ENCODE measurements at places on chromosomes 7 and 10.

- DNase-seq, result no peak
Measured at GRCh38 chr7:87213811-87214210, 5.7 kb downstream of the TMEM243 start.

- DNase-seq, result no peak
Measured at GRCh38 chr10:113216102-113216501, 266.1 kb downstream of the TCF7L2 start.

DNA sequence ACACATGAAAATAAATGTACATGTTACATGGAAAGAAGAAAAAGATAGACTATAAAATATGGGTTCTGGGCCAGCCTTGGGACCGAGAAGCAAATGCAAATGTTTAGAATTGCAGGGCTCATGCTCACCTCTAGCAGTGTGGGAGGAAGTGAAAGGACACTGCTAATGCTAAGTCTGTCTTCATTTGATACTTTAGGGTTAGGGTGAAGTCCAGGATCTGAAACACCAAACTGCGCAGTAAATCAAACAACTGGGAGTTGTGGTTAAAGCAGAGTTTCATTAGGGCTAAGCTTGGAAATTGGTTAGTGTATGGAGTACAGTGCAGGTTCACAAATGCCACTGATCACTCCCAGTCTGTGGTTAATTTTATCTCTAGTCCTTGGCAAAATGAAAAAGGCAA, 73.2 kb upstream of the PDK4 start:
- no peak for DNase-seq

DNA sequence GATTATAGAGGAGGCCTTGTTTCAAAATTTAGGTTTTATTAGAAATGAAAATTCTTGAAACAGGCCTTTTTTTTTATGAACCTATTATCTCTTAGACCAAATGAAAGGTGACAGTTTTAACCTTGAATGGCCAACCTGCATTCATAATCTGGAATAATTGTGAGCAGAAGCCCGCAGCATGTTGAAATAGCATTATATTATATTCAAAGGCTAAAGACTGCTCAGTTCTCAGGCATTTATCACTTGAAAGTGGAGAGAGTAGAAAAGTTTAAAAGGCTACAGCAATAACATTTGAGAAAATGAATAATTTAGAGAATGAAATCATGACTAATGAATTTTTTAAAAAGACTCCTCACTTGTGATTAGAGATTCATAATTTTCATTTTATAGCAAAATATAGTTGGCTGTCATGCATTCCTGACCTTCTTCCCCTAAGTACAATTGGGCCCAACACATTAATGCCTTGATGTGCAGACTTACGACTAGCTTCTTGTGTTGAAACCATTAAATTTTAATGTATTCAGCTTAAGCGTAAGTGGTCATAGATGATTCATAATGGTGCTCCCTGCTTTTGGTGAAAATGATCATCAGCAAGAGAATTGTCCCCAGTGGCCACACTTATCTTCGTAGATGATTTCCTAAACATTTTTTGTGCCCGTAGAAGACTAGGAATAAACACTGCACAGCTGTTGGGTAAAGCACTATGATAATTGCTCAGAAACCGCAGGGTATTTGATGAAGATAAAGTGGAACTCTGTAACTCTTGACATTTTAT, 346.6 kb upstream of the BMPER start:
- no peak for DNase-seq

DNA sequence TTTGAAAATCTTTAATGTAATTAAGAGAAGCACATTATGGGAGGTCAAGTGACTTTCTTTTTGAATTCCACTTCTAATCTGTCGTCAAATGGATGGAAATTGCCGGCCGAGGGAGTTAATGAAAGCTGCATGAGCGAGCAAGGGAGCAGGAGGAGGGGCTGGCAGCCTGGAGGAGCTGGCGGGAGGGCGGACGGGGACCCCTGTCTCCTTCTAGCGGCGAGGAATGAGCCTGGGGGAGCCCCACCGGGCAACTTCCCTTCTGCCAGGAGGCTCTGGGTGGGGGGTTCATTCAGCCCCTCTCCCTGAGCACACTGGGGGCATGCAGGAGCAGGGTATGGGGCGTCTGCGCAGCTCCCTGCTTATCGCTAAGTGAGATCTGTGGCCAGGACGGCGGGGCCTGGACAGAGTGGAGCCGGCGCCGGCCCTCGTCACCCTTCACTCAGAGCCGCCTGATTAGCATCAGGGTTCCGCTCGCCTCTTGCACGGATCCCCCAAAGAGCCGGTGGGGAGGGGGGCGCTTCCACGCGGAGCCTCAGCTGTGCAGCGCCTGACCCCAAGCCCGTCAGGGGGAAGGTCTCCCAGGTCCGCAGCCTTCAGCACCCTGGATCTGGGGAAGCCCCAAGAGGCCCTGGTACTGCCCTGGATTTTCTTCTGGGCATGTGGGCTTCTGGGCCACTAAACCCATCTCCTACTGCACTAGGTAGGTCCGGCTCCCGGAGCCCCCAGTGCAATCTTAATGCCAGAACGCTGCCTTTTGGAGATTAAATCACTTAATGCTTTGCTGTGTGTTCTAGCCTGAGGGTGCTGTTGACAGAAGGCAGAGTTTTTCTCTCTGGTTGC, 680.8 kb downstream of the LRMDA start:
- DNase-seq, result no peak

GRCh38 chr10:131810805-131811629, 89.8 kb upstream of the PPP2R2D start:
- no peak for DNase-seq

DNA sequence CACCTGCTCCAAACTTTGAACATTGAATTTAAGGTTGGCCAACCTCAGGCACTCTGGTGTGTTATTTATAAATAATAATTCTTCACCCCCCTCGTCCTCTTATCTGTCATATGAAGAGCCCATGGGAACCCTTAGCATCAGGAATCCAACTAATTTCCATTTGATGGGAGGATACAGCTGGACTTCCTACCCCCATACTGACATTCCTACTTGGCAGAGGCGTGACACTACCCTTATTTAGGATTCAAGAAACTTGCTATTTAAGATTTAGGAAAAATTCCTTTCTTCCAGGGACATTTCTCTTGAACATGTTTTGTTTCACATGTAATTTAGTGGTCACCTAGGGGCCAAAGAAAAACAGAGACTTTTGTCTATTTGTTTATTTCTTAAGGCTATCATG, 171.9 kb upstream of the NRP1 start:
- DNase-seq, result no peak

DNA sequence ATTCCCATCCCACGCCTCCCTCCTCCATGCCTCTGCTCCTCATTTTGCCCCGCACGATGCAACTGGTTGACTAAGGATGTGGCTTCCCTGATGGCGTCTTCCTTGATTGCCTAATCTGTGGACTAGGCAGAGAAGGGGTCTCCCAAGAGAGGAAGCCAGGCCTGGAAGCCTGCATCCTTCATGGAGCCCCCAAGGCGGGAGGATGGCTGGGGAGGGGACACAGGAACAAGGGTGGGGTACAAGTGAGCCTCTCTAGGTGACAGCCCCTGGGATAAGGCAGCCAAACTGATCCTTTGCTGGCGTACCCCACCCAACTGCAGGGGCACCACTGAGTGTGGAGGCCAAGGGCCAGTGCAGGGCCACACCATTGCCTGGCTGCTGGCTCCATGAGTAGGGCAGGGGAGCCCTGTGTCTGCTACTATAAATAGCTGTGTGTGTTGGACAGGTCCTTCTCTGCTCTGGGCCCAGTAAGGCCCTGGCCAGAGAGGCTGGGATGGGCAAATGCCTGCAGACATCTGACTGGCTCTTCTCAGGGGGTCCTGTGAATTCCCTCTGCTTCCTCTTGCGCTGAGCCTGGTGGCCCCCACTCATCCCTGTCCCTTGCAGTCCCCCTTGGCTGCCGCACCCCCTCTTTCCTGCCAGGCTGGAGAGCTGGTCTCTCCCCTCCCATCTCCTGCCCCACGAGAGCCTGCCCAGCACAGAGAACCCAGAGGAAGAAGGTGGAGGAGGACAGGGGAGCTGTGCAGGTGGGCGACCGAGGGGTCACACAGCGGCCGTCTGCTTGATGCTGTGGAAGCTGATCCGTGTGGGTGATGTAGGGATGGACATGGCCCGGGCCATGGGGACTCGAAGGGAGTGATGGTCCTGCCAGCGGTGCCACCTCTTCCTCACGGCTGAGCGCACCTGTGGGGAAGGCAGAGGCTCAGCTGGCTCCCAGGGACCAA, 29.3 kb downstream of the CRHR2 start:
- no peak for DNase-seq

DNA sequence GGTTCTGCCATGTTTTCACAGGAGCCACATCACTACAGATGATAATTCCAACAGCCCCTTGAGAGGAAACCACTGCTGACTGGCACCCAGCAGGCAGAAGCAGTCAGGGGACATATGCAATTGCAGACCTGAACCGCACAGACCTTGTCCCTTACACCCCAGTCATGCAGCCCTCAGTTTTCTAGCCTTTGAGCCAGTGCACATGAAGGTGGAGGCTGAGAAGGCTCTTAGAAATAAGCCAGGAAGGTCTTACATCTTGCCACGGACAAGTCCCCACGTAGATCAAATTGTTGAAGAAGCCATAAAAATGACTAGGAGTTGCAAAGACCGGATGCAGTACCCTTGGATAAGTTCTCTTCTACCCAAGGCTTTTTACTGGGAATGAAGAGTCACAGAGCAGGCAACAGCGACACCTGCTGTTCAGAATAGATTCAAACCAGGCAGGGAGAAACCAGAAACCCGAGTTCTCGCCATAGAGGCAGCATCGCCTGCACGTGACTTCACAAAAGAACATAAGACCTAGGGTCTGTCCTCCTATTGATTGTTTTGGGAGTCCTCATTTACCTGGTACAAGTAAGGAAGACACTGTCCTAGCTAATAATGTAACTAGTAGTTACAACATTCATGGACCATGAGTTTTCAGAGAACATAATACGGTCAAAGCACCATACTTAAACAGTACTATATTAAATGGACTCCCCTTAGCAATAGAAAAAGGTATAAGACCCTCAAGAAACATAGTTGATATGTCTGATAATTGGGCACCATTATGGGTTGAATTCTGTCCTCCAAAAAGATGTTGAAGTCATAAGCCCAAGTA, 11.1 kb downstream of the STEAP1B start:
- DNase-seq, result no peak

GRCh38 chr7:22765609-22766008, 38.6 kb downstream of the IL6 start:
- DNase-seq, result no peak

DNA sequence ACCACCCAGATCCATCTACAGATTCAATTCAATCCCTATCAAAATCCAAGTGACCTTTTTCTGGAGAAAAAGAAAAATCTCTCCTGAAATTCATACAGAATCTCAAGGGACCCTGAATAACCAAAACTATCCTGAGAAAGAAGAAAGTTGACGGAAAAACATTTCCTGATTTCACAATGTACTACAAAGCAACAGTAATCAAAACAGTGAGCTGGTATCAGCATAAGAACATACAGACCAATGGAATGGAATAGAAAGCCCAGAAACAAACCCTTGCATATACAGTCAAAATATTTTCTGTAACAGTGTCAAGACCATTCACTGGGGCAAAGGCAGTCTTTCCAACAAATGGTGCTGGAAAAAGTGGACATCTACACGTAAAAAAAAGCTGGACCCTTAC, 89.9 kb downstream of the JMJD1C start:
- DNase-seq, result no peak

DNA sequence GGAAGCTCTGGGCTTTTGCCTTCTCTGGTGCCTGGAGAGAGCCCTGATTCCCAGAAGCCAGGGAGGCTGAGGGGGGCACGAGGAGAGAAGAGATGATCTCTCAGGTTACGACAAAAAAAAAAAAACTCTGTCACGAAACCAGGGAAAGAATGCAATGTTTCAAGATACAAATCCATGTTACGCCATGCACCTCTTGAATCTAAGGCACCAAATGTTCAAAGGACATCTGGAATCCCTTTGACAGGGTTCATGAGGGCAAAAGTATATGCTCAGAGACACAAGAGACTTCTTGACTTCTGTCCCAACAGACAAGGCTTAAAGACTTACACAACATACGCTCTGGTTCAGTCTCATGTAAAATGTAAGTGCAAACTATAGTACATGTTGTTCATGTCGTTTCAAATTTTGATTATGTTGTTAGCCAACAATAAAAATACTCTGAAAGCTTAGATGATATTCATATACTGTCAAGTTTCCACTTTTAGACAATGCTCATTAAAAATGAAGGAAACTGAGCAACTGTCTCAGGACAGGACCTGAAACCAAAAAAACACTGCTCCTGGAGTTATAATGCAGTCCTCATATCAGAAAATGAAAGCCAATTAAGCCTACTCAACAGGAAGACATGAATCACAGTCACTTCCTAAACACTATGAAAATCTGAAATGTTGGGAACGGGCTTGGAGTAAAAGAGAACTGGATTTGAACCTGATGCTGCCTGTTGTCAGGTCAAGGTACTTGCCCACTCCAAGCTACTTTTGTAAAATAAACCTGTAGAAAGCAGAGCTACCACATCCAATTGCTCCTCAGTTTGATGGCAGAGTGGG, 72.3 kb downstream of the CHCHD3 start:
- no peak for DNase-seq

DNA sequence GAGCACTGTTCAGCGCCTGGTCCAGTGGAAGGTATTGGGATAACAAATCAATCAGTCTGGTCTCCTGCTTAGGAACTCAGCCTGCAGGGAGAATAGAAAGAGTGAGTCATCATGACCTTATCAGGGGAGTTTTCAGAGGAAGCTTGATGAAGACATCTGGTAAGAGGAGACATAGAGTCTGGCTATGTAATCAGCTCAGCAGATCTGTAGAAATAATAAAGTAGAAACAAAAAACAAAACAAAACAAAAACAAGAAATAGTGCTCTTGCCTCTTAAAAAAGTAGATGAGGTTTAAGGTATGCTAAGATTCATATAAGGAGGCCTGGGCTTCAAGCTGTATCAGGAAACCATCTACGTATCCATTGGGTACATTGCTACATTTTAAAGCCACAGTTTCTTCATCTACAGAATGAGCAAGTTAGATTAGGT, 14.4 kb downstream of the TAS2R41 start:
- no peak for DNase-seq

- DNase-seq, result no peak
Measured at GRCh38 chr7:142389544-142389943, 131.7 kb upstream of the PRSS58 start.

DNA sequence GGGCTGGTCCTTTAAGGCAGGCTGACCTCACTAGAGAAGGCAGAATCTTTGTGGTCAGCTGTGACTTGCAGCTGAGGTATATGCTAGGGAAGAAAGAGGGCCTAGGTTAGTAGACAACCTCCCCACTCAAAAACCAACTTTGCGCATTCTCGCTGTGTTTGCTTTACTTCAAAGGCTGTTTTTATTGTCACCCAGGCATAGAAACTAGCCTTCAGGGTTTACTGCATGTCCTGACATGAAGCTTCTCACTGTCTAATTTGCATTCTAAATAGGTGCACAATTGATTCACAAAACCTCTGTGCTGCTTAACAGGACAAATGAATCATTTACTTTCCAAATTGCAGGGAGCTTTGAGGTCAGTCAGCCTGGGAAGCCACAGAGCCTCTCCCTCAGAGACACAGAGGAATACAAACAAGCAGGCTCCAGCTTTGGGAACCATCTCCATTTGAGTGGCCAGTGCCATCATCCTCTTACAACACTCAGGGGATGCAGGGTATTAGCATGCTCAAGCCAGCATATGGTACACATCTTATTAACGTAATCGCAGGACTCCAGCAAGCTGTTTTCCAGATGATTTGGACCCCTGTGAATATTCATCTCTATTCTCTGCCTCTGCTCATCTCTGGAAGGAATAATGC, 596.4 kb upstream of the GHITM start:
- DNase-seq, result no peak

All from SK-N-MC (cell line).